ENCODE measurements at places on chromosomes 12 and 14.

- no peak for DNase-seq
Measured at GRCh38 chr12:54394281-54394719, 9.8 kb upstream of the ZNF385A start.

GRCh38 chr12:131729254-131729955 is 18.5 kb downstream of the SFSWAP start:
- no peak for DNase-seq

DNA sequence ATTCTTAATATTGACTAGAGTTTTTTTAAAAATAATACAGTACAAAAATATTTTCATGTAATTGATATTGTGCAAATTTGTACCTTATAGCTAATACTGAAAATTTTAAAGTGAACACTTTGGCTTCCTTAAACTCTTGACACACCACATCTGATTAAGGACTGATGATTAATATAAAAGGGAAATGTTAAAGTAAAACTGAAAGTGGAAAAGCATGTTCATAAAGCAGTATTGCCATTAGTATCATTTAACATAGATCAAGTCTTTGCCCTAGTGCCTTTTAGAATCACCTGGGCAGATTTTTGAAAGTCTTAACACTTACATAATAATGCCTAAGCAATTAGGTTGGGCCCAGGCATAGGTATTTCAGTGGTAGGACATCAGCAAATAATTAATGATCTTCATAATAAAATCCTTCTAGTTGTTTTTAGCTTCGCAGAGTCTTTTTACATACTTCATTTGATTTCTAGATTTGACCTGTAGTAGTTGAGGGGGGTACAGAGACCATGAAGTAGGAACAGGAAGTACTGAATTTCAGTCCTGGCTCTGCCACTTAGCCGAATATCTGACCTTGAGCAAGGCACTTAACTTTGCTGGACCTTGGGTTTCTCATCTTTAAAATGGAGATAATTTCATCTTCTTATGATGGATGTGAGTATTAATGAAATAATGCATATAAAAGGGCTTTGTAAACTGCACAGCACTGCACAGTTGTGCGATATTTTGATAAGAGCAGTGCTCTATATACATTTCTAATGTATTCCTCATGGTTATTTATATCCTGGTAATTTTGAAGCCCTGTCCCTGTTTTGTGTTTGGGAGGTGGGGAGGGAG is 43.7 kb downstream of the MARK3 start:
- no peak for DNase-seq

- no peak for DNase-seq
Measured at GRCh38 chr12:112473056-112473455, 54.3 kb downstream of the PTPN11 start.

Data from cortex of kidney (tissue), 1 donor.